ENCODE measurements at places on chromosomes 7 and 10.

- no peak for DNase-seq
Measured at GRCh38 chr10:15879058-15879457, 18.8 kb upstream of the MINDY3 start.

DNA sequence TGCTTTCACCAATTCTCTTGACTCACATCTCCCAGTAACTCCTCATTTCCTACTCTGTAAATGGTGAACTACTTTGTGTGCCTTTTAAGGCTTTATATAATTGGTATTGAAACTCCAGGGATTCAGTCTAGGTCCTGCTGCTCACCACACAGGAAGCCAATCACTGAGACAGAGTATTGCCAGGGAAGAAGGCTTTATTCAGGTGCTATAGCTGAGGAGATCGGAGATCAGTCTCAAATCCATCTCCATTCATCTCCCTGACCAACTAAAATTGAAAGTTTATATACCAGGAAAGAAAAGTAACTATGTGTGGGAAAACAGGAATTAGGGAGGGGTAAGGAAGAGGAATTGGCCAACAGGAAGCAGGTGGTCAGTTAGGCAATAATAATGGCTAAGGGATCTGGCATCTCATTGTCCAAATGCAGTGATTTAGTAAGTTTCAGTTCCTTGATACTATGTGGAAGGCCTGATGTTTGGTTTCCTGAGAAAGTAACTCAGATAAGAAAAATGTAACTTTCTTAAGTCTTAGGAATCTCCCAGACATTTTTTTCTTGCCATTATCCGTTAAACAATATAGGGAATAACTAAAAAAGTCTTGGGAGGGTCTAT lies 10.2 kb upstream of the SDHAF3 start:
- DNase-seq = no peak

DNA sequence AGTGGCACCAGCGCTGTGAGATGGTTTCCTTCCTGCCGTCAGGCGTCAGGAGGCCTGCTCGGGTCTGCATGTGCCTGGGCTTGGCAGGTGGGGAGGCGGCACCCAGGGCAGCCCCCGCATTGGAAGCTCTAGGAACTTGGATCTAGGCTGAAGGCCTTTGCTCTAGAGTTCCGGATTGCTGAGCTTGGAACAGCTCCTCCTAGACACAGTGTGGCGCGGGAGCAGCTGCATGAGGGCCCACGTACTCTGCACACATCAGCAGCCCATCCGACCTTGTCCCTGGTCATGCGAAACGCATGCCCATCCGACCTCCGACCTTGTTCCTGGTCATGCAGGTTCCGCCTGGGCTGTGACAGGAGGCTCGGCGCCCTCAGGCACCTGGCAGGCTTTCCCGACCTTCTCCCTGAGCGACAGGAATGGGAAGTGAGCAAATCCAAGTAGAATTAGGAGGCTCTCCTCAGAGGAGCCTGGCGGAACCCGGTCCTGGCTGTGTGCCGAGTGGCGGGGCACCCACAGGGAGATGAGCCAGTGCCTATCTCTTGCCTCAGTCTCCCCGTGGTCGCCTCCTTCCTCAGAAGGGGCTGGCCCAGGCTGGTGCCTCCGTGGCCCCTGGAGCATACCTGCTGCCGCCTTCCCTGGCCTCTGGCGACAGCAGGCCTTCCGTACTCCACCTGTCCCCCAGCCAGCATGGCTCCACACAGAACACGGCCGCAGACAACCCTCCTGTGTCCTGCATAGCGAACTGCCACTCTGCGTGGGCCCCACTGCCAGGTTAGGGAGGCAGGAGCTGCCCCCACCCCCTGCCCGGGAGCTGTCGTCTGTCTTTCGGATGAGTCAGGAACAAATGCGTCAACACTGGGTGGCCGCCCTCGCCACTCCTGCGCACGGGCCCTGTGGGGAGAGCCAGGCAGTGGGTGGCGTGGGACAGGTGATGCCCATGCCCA lies 12.0 kb downstream of the GET4 start:
- no peak for DNase-seq

GRCh38 chr10:13808556-13809391 lies 222.0 kb downstream of the PRPF18 start:
- no peak for DNase-seq

DNA sequence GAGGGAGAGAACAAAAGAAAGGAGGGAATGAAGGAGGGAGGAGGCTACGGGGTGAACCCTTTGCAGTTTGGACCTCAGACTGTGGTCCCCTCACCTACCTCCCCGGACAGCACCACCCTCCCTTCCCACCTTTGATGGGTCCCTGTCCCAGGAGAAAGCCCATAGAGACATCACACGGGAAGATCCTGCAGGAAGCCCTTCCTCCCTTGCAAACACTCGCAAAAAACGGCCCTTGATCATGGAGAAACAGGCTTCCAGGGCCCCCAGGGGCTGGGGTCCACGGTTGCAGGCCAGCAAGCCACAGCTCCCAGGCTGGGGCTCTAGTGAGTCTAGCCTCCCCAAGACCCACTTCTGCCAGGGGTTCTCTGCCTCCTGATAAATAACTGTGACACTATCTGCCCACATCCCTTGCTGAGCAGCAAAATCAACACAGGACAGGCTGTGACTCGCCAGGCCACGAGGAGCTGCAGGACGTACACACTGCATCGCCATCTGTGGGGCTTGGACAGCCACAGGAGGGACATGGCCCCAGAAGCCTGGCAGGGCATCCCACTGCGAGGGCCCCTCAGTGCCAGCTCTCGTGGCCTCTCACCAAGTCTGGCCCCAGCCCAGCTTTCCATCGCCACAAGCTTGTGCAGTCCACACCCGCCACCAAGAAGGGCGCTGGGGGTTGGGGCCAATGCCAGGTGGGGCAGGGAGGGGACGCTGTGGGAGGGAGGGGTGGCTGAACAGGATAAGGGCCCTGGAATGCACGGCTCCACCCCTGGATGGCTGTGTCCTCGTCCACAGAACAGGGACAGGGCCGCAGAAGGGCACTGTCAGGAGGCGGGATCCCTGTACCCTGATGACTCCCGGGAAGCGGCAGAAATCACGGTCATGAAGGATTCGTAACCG lies 34.2 kb downstream of the PDGFA start:
- DNase-seq = no peak

DNA sequence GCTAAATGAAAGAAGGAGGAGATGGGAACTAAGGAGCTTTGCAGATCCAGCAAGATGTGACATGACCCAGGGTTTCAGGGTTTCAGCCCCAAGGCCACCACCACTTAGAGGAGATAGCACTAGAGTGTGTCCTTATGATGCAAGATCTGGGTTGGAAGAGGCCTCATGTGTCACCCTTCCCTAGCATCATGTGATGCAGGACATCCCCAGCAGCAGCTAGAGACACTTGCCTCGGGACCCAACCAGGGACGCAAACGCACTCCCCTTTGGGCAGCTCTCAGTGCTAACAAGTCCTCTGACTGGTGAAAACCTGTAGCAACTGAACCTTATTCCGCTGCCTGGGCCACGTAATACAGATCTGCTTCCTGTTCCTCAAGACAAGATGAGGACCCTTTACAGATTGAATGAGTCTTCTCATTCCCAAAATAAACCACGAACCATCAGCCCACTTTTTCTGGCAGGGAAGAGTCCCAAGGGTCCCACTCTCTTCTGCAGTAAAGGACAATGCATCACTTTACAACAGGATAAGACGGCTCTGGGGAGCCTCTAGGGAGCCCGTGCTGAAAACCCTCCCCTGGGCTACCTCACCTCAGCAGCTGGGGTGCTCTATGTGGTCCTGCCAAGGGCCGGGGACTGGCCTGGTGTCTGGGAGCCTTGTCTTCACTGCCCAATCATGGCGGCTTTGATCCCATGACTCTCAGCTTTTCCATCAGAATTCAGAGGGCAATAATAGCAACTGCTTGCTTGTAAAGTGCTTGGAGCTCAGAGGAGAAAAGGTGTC lies 44.8 kb upstream of the GDF10 start:
- no peak for DNase-seq

DNA sequence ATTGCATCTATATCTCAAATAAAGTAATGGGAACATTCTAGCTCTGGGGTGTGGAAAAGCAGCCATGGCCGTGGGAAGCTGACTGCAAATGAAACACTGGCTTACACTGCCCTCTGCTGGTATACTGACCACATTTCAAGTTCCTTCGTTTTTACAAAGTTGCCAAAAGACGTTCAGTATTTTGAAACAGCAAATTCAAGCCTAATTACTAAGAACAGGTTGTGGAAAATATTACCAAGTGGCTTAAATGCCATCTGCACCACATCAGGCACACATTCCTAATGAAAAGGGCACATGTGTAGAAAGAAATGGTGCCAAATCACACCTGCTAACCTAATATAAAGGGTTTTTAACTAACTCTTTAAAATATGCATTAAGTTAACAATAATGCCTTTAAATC lies 83.9 kb downstream of the JAZF1 start:
- no peak for DNase-seq

DNA sequence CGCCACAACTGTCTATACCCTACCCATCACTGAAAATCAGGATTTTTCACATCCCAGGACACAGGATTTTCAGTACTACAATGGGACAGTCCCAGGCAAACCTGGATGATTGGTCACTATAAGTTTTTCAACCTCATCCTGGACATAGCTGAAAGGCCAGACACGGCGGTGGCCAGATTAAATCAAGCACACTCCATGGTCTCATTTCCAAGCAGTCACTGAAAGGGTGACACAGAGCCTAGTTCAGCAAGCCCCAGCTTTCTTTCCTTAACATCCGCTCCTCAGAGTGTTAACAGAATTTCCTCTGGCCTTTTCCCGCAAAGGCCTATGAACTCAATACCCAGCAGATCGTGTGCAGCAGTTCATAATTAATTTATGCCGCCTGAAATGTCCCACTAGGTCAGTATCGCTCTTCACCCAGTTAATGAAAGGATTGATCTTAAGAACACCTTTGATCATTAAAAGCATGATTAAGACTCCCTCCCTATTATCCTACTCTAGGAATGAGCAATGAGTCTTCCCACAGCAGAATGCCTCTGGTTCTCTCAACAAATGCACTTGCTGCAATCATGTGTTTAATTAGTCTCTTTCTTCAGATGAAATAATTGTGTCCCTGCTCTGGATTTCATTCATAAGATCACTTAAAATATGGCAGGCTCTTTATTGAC lies 104.0 kb upstream of the NANOS1 start:
- DNase-seq = no peak

DNA sequence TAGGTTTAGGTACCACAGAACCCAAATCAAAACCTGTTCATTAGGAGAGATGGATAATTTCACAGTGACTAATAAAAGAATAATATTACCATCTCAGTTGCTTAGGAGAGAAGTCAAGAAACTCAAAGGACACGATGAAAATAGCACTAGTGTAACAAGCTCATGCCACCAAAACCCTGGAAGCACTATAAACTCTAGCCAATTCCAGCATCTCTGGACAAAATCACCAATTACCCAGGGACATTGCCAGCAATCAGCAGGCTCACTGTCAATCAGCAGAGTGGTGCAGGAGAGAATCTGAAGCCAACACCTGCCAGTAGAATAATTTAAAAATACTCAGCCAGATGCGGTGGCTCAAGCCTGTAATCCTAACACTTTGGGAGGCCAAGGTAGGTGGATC lies 88.9 kb downstream of the ARMH3 start:
- no peak for DNase-seq

- no peak for DNase-seq
Measured at GRCh38 chr7:601036-601594, 81.5 kb upstream of the PDGFA start.

DNA sequence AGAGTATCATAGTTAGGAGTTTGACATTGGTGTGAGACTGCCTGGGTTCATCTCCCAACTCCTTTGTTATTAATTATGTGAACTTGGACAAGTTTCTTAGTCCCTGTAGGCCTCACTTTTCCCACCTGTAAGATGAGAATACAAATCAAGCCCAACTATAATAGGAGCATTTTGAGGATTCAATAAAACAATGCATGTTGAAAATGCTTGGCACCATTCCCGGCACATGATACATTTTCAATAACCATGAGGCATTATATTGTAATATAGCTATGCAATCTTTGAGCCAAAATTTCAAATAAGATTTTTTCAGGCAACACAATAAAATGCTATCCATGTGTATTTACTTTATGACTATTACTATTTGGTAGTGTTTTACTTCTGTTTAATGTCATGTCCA lies 229.0 kb upstream of the SP4 start:
- DNase-seq = no peak

GRCh38 chr7:41501006-41501405 lies 201.9 kb downstream of the INHBA start:
- no peak for DNase-seq

- no peak for DNase-seq
Measured at GRCh38 chr7:84704380-84704779, 482.5 kb downstream of the SEMA3D start.

DNA sequence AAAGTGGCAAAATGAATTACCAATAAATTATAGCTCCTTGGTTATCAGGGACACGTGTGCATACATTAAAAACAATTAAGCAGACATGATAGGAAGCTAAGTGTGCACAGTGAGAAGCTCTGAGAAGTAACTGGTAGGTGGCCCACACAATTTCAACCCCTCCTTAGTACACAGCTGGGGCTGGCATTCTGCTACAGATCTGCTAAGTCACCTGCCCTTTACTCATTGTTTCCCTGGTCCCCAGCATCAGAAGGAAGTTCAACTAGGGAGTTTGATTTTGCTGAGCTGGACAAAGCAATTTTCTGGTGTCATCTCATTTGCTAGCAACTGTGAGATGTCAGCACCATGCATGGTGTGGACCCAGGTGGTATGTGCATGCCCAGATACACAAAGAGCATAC lies 424.1 kb upstream of the NPVF start:
- DNase-seq = no peak

DNA sequence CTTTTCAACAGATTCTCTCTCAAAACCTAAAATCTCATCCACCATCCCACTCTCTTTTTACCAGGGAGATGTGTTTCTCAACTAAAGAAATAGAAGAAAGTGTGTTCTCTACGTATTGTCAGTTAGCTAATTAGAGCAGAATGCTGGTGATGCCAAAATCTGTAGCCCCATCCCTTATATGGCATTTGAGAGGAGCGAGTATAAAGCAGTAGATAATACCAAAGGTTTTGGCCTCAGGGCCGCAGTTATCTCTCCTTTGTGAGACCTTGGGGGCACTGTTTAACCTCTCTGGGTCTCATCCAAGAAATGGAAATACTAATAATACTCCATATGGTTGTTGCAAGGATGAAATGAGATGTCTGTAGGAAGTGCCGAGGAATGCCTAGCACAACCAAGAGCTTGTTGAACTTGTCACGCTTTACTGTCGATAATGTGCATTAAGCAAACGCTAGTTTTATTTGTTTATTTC lies 456 bp upstream of the DLD start:
- DNase-seq = no peak

- no peak for DNase-seq
Measured at GRCh38 chr10:79380125-79380945, 33.1 kb downstream of the PPIF start.

DNA sequence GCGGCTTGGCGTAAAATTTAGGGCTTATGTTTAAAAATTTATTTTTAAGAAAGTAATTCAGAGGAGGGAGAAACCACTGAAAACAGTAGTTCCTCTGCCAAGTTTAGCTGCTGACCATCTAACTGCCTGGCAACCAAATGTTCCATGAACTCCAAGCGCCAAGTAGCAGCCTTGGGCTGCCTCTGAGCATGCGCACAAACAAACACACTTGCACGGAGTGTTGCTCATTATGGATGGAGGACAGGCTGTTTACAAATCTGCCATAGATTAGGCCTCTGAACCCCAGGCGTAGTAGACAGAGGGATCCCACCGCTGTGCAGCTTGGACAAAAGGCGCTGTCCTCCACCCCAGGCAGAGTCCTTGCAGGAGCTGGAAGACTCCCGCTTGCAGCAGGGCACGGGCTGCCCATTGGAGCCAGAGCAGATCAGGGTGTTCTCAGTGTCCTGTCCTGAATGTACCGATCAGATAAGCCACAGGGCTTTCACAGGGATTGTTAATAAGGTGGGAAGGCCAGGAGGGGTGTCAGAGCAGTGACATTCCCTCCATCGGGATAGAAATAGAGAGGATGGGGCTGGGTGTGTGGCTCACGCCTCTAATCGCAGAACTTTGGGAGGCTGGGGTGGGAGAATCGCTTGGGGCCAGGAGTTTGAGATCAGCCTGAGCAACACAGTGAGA lies 47.7 kb upstream of the LYZL1 start:
- no peak for DNase-seq

Data from stimulated activated CD4-positive, alpha-beta T cell treated with anti-CD3 and anti-CD28 coated beads, TNF-alpha, amount 100 ng/mL, for 1 hour (primary cell).